ENCODE measurements at places on chromosomes 11 and 22.

- peak; percentile 31 for DNase-seq
These were observed 829 bp upstream of the ZBED5 start for GRCh38 chr11:10858439-10859325.

- no peak for DNase-seq
These were observed 123.7 kb downstream of the GRIK4 start for GRCh38 chr11:120635136-120635810.

GRCh38 chr11:115183136-115183535 is 321.1 kb downstream of the CADM1 start:
- DNase-seq = no peak

DNA sequence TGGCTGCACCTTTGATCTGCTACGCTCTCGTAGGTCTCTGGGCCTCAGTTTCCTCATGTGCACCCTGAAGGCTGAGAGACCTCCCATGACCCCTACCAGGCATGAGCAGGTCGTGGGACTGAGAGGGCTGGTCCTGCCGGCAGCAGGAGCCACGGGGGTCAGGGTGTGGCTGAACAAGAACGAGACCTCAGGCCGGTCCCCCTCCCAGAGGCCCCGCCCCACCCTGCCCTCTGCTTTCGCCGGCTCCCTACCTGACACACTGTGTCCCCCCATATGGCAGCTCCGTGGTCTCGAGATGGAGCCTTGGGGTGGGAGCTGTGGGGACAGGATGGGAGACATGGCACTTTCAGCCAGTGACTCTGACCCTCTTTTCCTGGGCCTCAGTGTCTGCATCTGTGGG is 40.6 kb downstream of the CDKN1C start:
- DNase-seq = no peak

GRCh38 chr11:128547946-128548648 is 39.3 kb downstream of the ETS1 start:
- DNase-seq = no peak

GRCh38 chr11:8252388-8252787 is 11.3 kb downstream of the LMO1 start:
- DNase-seq = no peak

GRCh38 chr11:64101461-64101860 is 64.5 kb downstream of the MACROD1 start:
- DNase-seq = no peak

DNA sequence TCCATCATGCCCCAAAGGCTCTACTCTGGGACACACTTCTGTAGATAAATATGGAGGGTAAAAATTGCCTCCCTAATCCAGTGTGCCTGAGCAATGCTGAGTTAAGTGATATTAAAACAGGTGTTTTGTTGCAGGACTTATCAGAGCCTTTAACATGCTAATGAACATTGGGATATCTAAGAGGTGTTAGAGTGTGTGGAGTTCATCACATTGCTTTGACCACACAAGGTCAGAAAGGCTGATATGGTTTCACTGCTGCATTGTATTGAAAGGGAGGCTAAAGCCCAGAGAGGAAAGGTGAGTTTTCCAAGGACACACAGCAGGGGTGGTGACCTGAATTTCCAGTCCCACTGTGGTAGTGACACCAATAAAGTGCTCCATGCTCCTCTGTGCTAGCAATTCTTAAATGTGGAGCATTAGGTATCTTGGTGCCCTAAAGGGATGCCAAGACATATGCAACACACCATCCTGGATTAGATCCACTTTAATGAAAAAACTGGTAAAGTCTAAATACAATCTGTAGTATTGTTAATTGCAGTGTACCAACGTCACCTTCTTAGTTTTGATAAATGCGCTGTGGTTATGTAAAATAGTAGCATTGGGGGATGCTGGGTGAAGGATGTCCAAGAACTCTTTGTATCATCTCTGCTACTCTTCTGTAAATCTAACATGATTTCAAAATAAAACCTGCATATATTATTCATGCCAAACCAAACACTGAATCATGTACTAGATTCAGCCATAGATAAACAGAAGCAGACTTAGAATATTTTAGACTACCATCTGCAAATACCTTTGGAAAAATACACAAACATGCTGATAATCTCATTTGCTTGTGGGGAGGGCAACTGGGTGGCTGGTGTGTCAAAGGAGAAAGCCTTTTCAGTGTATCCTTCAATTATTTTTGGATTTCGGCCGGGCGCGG is 45.8 kb downstream of the MIAT start:
- no peak for DNase-seq

DNA sequence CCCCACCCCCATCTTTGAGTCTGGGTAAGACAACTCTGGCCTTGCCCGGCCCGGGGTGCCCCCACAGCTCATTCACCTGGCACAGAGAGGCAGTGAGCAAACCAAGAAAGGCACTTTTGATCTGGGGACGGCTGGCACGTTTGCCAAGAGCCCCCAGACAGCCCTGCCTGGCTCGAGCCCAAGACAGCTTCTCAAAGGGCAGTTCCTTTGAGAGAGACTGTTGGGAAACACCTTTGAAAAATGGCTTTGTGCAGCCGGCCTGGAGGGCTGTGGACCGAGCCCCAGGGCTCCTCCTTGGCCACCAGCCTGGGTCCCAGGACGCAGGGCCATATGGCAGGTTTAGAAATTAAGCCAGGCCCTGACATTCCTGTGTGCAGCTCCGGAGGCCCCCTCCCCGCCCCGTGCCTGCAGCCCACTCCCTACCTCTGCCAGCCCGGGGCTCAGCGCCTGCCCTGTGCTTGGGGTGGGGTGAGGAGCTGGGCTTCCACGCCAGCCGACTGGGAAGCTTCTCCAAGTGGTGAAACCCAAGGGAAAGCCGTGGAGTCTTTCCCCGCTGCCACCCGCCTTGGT is 50.2 kb upstream of the SMIM38 start:
- no peak for DNase-seq

DNA sequence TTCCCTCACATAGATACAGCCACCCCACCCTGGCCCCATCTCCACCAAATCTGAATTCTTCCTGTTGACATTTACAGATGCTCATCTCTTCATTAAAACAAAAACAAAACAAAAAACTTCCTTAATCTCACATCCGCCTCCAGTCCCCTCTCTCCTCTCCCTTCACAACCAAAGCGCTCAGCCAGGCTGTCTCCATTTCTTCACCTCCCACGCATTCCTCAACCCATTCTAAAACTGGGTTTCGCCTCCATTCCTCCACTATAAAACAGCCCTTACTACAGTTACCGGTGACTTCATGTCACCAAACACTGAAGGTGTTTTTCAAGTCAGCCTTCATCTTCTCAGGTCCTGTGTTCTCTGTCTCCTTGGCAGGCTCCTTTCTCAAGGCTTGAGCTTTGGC is 9.6 kb downstream of the BACE1-AS start:
- DNase-seq = no peak

DNA sequence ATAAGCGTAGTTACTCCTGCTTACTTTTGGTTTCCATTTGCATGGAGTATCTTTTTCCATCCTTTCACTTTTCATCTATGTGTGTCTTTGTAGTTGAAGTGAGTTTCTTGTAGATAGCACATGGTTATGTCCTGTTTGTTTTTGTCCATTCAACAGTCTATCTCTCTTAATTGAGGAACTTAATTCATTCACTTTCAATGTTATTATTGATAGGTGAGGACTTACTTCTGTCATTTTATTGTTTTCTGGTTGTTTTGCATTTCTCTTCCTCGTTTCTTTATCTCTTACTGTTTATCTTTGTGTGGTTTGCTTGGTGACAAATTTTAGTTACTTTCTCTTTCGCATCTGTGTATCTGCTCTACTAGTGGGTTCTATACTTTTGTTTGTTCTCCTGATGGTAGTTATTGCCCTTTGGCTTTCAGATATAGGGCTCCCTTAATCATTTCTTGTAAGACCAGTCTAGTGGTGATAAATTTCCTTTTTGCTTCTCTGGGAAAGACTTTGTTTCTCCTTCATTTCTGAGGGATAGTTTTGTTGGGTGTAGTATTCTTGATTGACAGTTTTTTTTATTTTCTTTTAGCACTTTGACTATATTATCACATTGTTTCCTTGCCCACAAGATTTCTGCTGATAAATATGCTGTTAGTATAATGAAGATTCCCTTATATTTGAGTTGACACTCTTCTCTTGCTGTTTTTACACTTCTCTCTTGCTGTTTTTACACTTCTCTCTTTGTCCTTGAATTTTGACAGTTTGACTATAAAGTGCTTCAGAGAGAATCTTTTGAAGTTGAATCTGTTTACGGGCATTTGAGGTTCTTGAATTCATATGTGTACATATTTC is 9.0 kb upstream of the RAG1 start:
- DNase-seq = peak; percentile 34

- DNase-seq = no peak
These were observed 65.8 kb upstream of the MYOD1 start for GRCh38 chr11:17653611-17654010.

DNA sequence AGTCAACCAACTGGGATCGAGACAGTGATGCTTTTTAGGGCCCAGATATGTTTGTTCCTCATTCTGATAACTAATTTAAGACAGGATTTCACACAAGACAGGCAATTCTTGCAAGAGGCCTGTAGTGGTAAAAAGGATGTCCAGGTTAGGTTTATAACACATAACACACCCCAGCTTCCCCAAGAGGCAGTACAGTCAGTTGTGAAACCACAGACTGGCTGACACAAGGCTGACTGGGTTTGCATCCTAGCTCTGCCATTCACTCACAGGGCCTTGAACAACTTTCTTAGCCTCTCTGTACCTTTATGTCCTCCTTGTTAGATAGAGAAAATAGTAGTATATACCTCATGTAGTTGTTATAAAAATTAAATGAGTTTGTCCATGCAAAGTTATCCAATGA is 55.0 kb upstream of the PTH start:
- peak; percentile 1 for DNase-seq

GRCh38 chr22:46052801-46053562 is 76.0 kb upstream of the WNT7B start:
- no peak for DNase-seq
